ENCODE measurements at places on chromosomes 3 and 15.

DNA sequence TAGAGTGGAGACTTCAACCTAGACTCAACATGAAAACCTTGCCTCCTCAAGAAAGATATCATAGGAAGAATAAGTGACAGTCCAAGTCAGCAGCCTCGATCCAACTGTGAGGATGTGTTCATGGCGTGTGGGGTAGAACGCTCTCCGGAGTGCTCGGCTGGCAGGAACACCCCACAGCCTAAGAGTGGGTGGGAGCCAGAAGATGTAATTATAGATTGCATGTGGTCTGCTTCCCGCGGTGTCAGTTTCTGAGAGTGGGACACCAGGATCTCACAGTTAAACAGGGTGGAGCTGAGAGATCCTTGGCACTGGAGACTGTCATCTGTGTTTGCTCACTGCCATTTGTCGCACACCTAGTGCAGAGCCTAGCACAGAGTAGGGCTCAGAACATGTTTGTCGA lies 158.0 kb downstream of the CTNNB1 start:
- DNase-seq, result no peak

- no peak for DNase-seq
Observed at GRCh38 chr15:62047282-62047827, 12.9 kb downstream of the VPS13C start.

- DNase-seq, result no peak
Observed at GRCh38 chr3:148079370-148079769, 618.3 kb upstream of the AGTR1 start.

GRCh38 chr3:9630550-9631139 lies 18.7 kb upstream of the MTMR14 start:
- no peak for DNase-seq

DNA sequence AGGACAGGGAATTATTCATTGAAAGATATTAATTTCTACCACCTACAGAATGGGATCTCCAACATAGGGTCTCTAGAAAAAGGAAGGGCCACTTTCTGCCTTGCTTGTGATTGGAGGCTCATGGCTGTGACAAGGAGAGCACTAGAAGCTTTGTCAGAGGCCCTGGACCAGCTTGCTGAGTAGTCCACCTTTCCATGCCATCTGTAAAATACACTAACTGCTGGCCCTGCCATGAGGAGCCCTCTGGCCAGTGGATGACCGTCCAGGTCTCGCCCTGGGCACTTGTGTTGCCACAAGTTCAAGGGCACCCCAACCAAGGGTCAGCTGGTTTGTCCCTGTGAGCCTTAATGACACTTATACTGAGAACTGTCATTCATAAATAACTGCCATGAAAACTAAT lies 1.6 kb upstream of the SYNM start:
- DNase-seq, result no peak

DNA sequence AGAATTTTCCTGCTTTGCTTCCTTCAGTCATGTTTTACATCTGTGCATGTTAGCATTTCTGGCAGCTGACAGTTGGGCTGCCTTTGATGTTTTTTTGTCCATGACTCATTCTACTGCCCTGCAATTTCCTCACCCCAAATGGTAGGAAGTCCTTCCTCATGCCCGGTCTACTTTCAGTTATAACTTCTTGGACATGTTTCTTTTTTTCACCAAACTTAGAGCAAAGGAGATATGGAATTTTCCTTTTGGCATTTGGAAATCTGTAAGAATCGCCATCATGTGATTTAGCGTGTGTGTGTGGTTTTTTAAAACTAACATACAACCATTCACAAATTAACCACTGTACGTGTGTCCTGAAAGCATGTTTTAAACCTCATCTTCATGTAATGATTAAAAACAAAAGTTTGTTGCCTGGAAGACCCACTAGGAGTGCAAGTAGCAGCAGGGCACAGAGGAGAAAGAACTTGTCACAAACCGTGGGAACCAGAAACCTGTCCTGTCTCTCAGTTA lies 430.7 kb upstream of the CFAP20DC start:
- no peak for DNase-seq
